Lower lobe of right lung (tissue), 2 donors: ENCODE measurements at places on chromosomes 5 and 9.
A peak's percentile ranks its signal among the peaks of the same experiment; 100 is the strongest.

DNA sequence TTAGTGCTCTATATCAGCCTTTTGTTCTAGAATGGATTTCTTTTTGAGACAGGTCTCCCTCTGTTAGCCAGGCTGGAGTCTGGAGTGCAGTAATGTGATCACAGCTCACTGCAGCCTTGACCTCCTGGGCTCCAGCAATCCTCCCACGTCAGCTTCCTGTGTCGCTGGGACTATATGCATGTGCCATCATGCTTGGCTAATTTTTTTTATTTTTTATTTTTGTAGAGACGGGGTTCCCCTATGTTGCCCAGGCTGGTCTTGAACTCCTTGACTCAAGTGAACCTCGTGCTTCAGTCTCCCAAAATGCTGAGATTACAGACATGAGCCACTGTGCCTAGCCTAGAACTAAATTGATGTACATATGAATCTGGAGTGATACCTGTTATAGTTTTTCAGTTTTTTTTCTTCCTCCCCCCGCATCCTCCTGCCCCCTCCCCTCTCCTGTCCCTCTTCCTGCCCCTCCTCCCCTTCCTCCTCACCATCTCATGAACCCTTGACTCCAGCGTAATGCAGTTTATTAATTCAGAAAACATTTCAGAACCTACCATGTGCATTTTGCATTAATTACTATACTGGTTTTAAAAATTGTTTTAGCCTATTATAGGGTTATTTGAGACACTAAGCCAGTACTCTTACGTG lies 37.4 kb upstream of the TNFAIP8 start:
- DNase-seq: no peak

DNA sequence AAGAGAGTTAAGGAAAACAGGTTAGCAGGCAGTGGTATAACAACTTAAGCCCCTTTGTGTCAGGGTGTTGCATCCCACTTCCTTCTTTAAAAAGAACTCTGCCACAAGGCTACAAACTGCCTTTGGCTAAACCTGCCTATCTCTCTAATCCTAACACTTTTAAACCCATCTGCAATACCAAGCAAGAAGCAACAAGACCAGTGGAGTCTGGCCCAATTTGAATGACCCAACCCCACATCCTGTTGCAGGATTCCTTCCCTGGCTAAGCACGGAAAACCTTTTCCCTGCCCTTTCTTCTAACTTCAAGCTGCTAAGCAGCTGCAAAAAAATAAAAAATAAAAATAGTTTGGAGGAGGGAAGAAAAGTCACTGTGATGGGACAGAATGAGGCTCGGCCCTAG lies 27.1 kb downstream of the ABCA1 start:
- no peak for DNase-seq

- no peak for DNase-seq
These were observed 35.8 kb downstream of the CDH6 start for GRCh38 chr5:31229266-31229665.

GRCh38 chr5:83549076-83549475 lies 77.5 kb downstream of the VCAN start:
- DNase-seq: no peak

GRCh38 chr9:110707419-110707818 lies 38.8 kb downstream of the MUSK start:
- DNase-seq: no peak

DNA sequence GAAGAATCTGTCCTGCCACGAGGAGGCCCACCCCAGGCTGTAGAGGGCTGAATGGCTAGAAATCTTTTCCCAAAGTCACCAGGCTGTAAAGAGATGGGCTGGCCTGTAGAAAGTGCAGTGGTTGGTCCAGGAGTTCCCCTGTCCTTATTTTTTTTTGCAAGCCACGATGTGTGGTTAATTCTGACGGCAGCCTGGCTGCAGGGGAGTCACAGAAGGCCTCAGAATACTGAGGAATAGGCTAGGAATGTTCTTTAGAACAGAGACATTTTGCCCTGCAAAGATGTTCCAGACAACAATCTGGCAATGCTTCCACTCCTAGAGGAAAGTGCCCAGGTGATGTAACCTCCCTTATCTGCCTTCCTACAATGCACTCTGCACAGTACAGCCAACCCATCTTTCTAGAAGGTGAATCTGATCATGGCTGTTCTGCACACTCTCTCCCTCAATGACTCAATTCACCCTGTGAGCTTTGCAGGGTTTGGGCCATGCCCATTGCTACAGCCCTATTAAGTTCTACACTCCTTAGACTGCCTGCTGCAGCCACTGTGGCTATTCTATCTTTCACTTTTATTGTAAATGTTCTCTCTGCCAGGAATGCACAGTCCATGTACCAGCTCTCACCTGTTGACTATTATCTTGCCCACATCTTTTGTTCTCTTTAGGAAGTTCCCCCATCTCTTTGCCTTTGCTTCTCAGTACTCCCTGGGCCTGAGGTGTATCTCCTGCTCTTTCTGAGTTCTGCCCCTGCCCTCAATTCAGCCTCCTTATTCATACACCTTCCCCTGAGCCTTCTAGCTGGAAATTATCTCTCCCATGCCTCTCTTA lies 377.8 kb upstream of the CLINT1 start:
- no peak for DNase-seq

- no peak for DNase-seq
These were observed 32.4 kb upstream of the CDK20 start for GRCh38 chr9:88006511-88007290.

GRCh38 chr5:173498286-173498685 lies 118.2 kb downstream of the BOD1 start:
- no peak for DNase-seq

DNA sequence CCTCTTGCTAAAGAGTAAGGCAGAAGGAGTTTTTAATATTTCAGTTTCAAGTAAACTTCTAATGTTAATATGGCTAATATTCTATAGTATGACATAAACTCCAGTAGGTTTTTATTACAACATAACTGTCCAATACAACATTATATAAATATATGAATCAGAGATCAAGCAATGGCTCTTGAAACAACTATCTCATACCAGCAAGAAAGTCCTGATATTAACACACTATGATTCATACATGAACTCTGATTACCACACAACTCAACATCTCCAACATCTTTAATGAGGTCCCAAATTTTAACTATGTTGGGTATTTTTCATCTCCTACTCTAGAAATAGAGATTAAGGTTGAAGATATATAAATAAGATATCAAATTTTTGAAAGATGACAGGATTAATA lies 878.3 kb downstream of the TLE1 start:
- no peak for DNase-seq

DNA sequence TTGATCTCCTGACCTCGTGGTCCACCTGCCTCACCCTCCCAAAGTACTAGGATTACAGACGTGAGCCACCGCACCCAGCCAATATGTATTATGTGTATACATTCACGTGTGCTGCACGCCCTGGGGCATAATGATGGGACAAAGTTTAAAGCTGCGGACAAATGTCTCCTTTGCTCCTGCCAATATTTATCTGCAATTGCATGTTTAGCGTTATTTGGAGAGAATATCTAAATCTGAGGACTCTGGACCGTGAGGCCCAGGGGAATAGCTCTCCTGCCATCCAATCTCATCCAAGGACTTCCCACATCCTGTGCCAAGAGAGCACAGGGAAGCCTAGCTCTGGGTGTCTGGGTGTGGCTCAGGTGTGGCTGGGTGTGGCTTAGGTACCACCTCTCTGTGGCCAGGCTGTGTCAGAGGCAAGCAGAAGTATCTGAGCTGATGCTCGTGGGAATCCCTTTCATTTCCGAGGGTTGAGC lies 6.9 kb upstream of the BOD1 start:
- no peak for DNase-seq

GRCh38 chr9:107888773-107889227 lies 399.2 kb upstream of the KLF4 start:
- DNase-seq: no peak

GRCh38 chr9:124618476-124618875 lies 111.3 kb upstream of the NR5A1 start:
- DNase-seq: no peak

DNA sequence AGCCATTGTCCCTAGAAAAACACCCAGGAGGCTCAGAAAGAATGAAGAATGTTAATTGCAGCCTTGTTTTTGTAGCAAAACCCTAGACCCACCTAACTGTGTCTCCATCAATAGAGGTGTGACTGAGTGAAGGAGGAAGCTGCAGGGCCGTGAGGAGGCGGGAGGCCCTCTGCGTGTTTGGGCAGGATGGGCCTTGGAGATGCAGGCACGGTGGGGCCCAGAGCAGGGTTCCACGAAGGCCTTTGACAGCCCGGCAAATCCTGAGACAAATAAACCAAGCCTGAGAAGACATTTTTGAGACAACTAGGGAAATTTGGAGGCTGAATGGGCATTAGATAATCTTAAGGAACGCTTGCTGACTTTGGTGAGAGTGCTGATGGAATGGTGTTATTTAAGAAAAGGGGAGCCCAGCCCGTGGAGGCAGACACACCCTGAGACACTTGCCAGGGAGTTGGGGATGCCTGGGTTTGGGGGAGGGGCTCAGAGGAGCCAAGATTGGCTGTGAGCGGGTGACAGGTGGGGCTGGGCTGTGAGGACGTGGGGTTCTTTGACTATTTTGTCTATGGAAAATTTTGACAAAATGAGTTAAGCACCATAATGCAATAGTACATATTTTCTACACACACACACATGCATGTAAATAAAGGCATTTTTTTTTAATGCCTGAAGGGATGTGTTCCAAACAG lies 48.8 kb downstream of the BARX1 start:
- DNase-seq: no peak

DNA sequence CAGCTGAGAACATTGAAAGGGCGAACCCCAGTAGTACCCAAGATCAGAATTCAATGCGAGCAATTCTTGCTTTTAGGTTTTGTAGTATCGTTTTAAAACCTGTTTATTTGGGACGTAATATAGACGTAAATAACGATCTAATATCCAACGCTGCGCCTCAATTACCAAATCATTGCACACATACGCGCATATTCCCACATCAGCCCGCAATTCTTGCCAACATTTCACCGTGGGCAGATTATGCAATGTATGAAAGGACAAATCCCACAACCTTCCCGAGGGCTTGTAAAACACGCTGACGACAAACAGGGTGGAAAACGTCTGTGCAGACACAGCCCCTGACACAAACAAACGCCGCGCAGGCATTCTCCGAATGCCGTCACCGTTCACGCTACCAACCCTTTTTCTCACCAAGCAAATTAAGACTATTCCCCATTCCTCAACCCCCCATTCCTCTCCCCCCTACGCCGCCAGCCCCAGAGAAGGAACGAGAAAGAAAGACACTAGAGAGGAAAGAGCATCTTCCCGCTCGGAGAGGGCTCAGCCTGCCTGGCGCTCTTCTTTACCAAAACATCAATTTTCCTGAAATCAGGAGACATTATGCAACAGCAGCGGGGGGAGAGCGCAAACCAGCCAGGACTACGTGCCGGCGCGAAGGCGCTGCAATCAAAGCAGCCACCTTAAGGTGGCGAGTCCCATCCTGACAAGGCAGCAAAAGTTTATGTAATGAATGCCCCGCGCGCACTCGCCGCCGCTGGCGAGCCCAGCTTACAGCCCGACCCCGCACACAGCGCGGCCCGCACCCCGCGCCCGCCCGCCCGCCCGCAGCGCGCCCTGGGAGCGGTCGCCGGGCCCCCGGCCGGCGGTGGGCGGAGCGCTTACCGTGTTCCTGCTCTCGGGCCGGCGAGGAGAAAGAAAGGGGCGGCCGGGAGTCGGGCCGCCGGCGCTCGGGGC lies 597 bp downstream of the NFIL3 start:
- DNase-seq: peak; percentile 74

DNA sequence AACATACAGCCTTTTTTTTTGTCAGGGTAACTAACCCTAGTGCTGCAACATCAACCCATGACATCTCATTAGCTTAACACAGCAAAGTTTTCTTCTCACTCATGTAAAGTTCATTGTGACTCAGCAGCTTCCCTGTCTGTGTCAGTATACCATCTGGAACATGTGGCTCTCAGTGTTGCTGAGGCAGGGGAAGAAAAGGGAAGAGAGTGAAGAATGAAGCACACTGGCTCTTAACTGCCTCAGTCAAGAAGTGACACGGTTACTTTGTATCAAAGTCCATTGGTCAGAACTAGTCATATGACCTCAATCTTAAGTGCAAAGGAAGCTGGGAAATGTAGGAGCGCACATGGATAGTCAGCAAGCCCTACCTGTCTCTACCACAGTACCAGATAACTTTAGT lies 185.0 kb upstream of the ELL2 start:
- no peak for DNase-seq

- DNase-seq: no peak
These were observed 42.1 kb upstream of the CTNND2 start for GRCh38 chr5:11946317-11946716.

- no peak for DNase-seq
These were observed 52.5 kb downstream of the UIMC1 start for GRCh38 chr5:176954050-176954449.
